ENCODE measurements at places on chromosomes 4 and X.
A peak's percentile ranks its signal among the peaks of the same experiment; 100 is the strongest.

DNA sequence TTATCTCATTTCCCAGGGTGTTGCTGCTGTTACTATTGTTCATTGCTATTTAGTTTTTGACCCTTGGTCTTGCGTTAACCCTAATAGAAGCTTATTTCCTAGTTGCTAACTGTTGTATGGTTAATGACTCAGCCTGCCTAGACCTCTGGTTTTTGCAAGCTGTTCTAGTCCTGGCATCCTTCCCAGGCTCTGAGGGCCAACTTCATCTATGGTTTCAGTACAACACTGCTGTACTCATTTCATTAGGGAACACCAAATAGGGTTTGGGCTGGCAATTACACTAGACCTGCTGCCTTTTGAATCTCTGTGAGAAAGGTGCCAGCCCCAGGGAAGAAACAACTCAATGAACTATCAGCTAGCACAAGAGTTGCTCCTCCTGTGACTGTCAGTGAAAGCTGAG lies 59.6 kb downstream of the DCX start:
- DNase-seq = no peak

GRCh38 chr4:145944886-145945285 lies 6.3 kb upstream of the ZNF827 start:
- no peak for DNase-seq

GRCh38 chr4:53015681-53016080 lies 153.6 kb downstream of the RASL11B start:
- DNase-seq = no peak

DNA sequence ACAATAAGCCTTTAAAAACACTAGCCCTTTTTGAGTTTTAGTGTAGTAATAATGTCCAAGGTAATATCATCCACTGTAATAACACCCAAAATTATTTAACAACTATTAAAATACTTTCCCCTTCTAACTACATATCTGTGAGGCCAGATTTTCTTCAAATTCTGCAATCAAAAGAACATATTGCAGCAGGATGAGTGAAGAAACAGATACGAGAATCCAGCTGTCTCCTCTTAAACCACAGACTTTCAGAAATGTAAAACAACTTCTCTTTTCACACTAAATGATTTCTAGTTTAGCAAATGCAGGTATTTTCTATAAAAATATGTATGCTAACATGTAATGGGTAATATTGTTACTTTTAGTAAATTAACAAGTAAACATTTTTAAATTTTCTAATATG lies 148.9 kb downstream of the PRDM5 start:
- no peak for DNase-seq

DNA sequence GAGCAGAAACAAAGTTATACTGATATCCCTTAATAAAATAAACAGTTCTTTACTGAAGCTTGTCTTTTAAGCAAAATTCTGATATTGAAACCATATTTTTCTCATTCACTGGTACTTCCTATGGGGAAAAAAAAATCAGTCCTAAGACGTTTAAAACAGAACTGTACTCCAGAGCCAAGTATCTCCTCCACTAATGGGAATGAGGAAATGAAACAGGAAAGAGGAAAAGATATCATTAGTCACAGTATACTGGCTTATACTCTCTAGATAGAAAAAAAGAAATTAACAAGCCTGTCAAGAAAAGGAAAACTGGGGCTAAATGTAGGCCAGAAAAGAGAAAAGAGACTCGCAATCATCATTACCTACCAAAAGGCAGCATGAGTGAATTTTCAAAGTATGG lies 252.7 kb downstream of the CENPC start:
- DNase-seq = no peak

GRCh38 chr4:31929676-31930345 lies 1209.6 kb downstream of the PCDH7 start:
- no peak for DNase-seq

- no peak for DNase-seq
Measured at GRCh38 chr4:10403633-10404445, 53.4 kb downstream of the ZNF518B start.

DNA sequence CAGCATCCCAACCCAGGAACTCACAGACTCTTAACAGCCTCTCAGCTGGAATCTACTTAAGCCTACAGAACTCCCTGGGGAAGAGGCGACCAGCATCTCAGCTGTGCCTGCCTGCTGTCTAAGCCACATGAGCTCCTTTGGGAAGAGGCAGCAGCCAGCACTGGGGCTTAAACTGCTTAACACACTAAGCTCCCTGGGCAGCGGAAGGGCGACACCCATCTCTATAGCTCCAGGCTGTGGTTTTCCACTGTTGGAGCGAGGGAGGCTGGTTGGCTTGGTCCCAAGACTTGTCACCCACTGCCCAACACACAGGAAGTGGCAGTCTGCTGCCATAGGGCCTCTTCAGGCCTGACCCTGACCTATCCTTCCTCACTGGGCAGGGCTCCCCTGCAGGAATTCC lies 1544.1 kb upstream of the ADGRL3 start:
- DNase-seq = no peak

DNA sequence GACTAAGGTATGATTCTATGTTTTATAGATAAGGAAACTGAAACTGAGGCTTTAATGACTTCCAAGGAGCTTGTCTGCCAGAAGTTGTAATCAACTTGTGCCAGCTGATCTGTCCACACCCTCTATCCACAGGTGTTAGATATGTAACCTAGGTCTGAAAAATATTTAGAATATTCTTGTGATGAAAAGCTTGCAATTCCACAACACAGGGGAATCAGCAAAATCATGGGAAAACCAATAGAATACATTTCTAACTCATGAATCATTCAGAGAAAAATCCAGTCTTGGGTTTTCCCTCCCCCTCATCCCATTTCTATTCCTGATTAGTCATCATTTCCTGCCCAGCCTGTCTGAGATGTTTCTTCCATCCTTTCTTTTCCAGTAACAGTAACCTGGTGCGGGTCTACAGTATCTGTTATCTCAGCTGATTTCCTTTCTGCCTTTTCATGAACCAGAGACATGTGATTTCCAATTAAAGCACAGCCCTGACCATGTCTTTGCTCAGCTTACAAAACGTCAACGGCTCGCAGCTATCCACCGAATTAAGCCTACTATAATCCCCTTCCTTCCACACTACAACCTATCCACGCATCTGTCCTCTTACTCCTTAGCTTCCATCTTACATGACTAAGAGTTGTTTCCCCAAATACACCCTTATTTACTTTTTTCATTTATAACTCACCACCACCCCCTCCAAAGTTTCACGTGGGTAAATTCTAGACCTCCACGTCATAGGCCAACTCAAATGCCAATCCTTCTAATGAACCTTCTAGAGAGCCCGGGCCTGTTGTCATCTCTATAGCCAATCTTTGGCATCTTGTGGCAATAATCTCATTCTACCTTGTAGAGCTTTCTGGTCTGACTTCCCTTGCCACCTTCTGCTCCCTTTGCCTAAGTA lies 961 bp upstream of the NOCT start:
- DNase-seq = no peak

GRCh38 chrX:68440940-68441339 lies 7.6 kb upstream of the OPHN1 start:
- no peak for DNase-seq

- no peak for DNase-seq
Measured at GRCh38 chr4:6343939-6344408, 74.3 kb downstream of the WFS1 start.

GRCh38 chrX:23515028-23515427 lies 152.3 kb upstream of the PRDX4 start:
- DNase-seq = no peak

- no peak for DNase-seq
Measured at GRCh38 chrX:136780763-136781162, at the start of gene ARHGEF6. ARHGEF6 (minus strand) TSS chrX:136780932; CDS start chrX:136780882, 50 bp downstream.

DNA sequence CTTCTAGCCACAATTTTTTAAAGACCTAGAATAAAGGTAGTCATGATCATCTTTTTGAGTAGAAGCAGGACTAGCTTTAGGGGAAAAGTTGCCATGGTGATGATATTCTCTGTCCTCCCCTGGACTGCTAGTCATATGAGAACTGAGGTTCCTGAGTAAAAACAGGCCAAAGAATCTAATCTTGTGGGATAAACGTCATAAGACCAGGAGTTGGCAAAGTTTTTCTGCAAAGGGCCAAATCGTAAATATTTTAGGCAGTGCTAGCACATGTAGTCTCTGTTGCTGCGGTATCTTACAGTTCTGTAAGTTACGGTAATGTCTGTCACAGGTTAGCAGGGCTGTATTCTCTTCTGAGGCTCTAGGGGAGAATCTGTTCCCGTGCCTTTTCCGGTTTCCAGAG lies 3.4 kb downstream of the PRPS2 start:
- no peak for DNase-seq

DNA sequence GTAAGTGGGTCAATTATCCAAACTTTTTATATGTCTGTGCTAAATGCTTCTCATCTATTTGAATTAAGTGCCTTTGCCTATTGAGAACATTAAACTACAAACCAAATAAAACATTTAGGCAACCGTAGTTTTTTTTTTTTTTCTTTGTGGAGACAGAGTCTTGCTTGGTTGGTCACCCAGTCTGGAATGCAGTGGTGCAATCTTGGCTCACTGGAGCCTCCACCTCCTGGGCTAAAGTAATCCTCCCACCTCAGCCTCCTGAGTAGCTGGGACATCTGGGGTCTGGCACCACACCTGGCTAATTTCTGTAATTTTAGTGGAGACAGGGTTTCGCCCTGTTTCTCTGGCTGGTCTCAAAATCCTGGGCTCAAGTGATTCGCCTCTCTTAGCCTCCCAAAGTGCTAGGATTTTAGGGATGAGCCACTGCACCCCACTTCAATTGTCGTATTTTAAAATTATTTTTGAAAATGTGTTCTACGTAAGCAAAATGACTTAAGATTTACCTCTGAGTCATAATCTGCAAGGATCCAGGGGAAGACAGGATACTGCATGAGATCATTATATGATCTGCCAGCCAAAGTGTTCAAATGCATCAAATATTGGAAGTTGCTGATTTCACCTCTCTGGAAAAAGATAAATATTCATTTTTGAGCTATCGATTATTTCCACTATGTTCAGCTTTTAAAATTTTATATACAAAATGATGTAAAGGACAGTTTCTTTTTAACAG lies 125.6 kb downstream of the CDS1 start:
- DNase-seq = no peak

GRCh38 chr4:136121426-136121825 lies 1410.9 kb downstream of the PCDH18 start:
- no peak for DNase-seq

GRCh38 chrX:51891821-51892551 lies 1.4 kb upstream of the MAGED1 start:
- DNase-seq = peak; percentile 7

DNA sequence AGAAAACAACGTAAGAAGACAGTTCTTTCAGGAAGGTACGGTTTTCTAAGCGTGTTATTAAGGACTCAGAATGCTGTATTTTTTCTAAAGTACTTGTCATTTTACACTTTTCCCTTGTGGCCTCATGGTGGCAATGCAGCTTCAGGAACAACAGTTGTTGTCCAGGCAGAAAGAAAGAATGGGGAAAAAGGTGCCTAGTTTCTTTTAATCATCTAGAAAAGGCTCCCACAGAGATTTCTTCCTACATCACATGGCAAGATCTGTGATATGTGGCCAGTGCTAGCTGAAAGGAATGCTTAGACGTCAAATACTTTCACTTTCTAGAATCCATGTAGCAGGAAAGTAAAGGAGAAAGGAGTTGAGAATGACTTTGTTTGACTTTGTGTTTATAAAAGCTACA lies 49.0 kb upstream of the TRAM1L1 start:
- no peak for DNase-seq

- no peak for DNase-seq
Measured at GRCh38 chr4:113822555-113823290, 61.2 kb upstream of the CAMK2D start.

GRCh38 chr4:109321232-109321631 lies 18.8 kb upstream of the COL25A1 start:
- DNase-seq = no peak

DNA sequence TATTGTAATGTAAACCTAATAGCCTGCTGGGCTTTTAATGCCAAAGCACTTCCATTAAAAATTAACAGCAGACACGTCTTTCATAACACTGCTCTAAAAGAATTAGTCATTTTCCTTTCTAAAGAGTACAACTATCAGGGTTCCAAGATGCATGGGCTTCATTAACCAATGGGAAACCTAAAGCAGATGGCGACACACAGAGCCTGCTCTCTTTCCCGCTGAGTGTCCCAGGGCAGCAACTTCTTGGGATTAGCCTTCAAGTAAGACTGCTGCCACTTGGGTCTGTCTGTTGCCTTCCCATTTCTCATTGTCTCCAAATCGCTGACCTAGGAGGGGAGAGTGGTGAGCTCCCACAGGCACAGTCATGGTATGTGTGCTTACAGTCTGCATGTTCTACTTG lies 14.0 kb upstream of the PHKA2 start:
- no peak for DNase-seq

DNA sequence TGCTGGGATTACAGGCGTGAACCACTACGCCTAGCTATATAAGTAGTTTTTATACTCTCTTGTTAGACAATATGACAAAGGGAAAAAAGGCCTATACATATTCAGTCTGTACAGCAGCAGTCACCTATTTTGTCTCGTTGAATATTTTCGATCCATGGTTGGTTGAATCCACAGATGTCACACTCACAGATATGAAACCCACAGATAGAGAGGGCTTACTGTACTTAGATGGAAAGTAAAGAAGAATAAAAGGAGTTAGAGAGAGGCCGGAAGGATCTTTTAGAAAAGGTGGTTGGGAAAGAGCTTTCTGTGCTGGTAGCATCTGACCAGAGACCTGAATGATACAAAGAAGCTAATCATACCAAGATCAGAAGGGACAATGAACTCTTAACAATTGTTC lies 38.3 kb upstream of the SPINK2 start:
- no peak for DNase-seq

DNA sequence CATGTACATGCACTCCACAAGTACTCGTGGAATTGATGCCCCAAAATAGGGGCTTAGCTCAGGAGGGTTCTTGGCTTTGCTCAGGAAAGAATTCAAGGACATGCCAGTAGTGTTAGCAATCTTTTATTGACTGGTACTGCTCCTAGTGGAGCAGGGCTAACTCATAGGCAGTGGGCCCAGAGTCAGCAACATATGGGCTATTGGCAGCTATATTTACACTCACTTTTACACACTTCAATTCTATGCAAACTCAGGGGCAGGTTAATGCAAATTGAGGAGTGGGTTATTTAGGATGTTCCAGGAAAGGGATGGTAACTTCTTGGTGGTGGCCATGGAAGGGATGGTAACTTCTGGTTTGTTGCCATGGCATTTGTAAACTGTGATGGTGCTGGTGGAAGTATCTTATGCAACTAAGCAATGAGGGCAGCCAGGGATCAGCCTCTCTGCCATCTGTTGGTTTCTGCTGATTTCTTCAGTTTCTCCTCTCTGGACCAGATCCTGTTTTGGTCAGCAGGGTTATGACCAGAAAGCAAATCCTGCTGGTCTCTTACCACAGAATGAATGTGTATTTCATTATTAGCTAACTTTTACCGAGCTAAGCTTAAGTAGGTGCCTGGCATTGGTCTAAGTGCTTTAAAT lies 69.2 kb upstream of the FAT1 start:
- no peak for DNase-seq

DNA sequence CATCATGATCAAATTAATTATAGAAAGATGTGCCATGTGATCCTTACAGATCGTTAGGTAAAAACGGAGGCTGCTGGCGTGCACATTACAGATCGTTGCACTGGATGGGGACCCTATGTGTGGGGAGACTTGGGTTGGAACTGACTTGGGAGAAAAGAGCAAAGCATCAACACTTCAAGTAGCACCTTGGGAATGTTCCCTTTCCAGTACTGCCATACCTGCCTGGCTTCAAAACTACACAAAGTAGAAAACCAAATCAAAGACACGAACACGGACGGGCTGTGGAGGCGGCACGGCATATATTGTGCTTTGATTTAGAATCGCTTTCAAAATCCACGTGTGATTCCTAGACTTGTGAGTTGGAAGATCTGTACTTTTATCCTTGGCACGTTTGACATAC lies 898 bp downstream of the CMC4 start:
- DNase-seq = no peak
